ENCODE measurements at places on chromosomes 11 and 22.

- DNase-seq: no peak
These were observed 54.2 kb upstream of the CSNK2A3 start for GRCh38 chr11:11407065-11407762.

DNA sequence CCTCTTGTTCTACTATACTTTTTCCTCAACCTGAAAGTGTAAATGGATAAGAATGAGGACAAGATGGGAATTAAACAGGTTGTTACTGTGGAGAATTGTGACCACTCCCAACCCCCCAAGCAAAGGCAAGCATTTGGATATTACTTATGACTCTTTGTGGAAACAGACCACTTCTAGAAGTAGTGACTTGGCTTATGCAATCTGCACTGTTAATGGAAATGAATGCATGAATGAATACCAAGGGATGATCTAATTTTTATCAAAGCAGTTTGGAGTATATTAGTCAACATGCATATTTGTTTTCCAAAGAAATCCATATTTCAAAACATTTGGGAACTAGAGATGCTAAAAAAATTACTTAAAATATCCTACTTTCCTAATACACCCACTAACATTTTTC lies 35.3 kb downstream of the AMOTL1 start:
- DNase-seq: no peak

GRCh38 chr11:122701143-122701542 lies 45.6 kb downstream of the UBASH3B start:
- no peak for DNase-seq

GRCh38 chr11:17472467-17472866 lies 4.2 kb downstream of the ABCC8 start:
- no peak for DNase-seq

DNA sequence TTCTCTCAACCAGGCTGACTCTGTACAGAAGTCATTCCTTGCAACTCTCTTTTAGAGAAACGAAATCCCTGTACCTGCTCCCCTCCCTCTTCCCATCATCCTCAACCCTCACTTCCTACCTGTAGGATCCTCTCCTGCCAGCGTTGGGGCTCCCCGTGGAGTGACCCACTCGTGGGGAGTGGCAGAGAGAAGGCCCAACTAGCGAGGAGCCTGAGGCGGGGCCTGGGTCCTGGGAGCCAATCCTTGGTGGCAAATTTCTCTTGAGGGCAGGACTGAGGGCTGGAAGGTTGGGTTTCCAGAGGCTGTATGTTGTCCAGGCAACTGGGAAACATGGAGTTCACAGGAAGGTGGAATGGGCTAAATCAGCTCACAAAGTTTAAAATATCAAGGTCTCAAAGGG lies 10.4 kb downstream of the NHERF4 start:
- DNase-seq: no peak

- no peak for DNase-seq
These were observed 38.9 kb downstream of the GRIA4 start for GRCh38 chr11:105648762-105649161.

DNA sequence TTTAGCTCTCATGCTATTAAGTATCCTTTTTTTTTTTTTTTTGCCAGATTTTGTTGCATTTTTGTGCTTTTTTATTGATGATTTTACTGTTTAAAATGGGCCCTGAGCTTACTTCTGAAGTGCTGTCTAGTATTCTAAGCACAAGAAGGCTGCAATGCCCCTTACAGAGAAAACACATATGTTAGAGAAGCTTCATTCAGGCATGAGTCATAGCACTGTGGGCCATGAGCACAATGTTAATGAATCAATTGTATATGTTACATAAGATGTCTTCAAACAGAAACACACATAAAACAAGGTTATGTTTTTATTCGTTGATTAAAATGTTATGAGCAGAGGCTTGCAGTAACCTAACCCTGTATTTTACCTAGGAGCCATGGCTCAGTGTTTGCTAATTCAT lies 117.8 kb upstream of the C11orf87 start:
- DNase-seq: no peak

- no peak for DNase-seq
These were observed 8.5 kb downstream of the SH3BP1 start for GRCh38 chr22:37647928-37648327.

GRCh38 chr11:64765291-64765850 lies 5.6 kb upstream of the PYGM start:
- DNase-seq: peak; percentile 38

GRCh38 chr11:102712137-102712536 lies 6.6 kb upstream of the MMP27 start:
- no peak for DNase-seq

DNA sequence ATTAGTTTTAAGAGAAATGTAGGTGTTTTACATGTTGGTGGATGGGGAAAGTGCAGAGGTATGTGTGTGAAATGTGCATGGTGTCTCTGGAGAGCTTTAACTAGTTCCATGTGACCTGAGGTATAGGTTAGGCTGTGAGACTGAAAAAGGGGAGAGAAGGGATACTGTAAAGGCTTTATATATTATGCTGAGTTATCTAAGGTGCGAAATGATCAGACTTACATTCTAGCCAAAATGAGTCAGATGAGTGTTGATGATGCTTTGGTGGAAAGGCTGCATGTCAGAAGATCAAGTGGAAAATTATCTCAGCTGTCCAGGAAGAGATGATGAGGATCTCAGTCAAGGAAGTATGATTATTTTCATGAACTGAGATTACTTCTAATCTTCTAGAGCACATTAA lies 15.8 kb downstream of the ACAT1 start:
- DNase-seq: no peak

DNA sequence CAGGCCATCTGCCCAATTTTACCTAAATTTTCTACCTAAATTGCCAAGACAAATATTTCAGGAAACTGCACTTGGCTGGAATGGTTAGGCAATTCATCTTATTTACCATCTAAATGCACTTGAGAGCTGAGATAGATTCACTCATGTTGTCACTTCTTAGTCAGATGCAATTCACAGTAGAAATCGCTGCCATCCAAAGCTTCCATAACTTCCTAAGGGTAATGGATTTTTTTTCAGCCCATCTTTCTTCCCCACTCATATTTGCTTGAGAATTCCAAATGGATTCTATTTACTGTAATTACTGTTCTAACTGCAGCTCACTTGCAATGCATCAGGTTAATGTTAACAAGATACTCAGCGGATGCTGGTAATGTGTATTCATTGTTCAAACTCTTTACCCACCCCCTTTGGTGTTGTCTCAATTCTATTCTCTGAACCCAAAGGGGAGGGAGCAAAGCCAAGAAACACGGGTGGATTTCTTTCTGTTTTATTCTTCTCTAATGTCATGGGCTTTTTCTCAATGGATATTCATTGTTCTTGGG lies 96.0 kb downstream of the TENM4 start:
- DNase-seq: no peak

GRCh38 chr11:115541518-115541917 lies 37.3 kb upstream of the CADM1 start:
- DNase-seq: no peak

- peak; percentile 85 for DNase-seq
These were observed 19.5 kb upstream of the FADD start for GRCh38 chr11:70183483-70184176.

GRCh38 chr22:41770715-41771468 lies 29.6 kb upstream of the CCDC134 start:
- no peak for DNase-seq

DNA sequence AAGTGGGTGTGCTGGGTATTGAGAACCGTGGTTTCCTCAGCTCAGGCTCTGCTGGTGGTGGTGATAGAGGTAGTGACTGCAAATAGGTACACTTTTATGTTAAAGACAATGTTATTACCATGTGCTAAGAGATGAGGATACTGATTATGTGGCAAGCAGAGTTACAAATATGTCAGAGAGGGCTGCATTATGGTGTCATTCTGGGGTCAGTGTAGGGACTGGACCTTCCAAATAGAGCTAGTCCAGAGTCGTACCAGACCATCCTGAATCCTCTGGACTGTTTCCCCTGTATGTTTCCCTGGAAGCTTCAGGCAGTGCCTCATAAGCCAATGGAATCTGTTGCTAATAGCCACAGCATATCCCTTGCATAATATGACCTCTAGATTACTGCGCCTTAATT lies at the start of gene DNAJB7:
Gene DNAJB7 (minus strand): TSS at position 101 of the 400 bp plus-strand sequence. CDS start 119 bp downstream, outside the sequence.
- no peak for DNase-seq

DNA sequence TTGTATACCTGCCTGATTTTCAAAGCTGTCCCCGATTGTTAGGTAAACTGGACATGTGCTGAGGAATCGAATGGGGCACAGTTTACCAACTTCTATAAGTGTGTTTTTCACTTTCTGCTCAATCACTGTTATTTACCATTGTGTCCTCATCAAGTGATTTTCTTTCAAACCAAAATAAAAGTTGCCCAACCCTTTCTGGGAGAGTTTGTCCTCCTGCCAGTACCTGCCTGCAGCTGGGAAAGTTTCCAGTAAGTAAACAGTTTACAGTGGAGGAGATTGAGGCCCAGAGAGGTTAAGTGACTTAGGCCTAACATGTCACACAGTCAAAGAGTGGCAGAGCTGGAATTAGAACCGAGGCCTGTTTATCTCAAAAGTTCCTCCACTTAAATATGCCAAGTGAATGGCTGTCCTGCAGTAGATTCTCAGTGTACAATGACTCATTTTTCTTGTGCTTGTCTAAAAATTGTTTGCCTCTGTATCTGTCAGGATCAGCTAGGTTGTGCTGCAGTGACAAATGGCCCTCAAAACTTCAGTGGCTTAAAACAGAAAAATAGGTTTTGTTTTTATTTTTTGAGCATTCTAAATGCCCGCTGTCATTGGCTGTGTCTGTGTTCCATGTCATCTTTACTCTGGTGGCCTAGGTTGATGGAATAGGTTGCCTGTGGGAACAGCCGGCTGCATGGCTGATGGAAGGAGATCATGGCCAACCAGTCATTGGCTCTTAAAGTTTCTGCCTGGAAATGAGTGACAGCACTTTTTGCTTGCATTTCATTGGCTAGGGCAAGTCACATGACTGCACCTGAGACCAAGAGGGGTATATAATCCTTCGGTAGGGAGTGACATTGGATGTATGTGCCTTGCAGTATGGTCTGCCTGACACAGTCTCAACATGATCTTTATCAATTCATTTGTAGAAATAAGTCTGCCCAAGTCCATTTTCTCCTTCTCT lies 61.8 kb upstream of the CRYBB3 start:
- DNase-seq: no peak

DNA sequence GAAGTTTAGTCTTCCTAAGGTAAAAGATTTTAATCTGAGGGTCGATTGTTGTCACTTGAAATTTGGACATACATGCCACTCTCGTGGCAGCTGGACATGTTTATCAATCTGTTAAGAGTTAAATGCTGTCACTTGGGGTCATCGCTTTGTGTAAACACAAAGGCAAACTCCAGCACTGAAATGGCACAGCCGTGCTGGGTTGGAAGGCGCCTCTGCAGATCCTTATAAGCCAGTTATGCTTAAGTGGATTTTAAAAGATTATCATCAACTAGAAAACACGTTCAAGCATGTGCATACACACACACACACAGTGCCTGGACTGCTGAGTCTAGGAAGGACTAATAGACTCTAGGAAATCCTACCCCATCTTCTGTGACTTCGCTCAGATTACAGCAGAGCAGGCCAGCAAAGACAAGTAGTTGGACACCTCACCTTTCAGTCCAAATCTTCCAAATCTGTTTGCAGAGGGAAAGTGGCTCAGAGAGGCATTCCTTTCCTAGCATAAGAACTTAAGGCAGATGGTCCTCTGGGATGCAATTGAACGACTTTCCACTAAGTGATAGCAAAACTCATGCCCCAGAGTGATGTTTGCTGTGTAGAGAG lies 83.7 kb downstream of the CACNG2 start:
- no peak for DNase-seq

GRCh38 chr11:64181506-64182411 lies 4.2 kb upstream of the STIP1 start:
- peak; percentile 87 for DNase-seq

DNA sequence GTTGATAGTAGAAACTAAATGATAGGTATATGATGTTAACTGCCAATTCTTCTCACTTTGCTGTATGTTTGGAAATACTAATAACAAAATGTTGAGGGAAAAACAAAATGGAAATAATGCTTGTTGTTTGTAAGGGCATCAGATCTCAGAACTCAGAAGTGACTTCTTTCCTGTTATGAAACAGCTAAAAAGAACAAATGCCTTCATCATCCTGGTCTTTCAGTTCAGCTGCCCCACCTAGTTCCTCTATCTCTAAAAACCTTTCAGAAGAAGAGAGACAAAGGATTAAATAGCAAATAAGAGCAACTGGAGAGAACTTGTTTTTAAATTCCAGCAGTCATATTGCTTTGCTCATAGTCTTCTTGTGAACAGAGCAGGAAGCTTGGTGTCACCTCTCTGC lies 345.3 kb upstream of the NCAM1 start:
- no peak for DNase-seq

DNA sequence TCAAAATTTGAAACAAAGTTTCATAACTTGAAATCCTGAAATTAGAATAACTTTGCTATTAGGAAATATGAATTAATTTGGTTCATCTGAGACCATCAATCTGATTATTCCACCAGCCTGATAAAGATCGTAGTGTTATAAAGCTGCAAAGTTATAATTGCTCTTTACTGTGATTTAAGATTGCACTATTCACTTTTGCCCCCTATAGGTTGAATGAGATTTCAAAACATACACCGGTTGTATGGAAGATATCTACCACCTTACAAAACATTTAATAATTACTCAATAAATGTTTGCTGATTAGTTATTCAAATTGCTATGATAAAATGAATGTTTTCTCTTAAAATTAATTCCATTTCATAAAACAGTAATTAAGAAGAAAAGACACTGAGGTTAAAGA lies 26.1 kb downstream of the APIP start:
- no peak for DNase-seq
